ENCODE measurements at places on chromosomes 12 and 14. TPM values are rescaled to one million over a fixed set of nuclear protein-coding genes. Genes with fewer than 3 reads are reported as not detected.
A peak's percentile ranks its signal among the peaks of the same experiment; 100 is the strongest.

The CCDC198 gene
- not detected for polyA plus RNA-seq

The CLEC1A gene
- polyA plus RNA-seq, result 0.07 TPM

The TAS2R43 gene
- not detected for polyA plus RNA-seq

The RNF34 gene
- polyA plus RNA-seq, result 47.2 TPM

The RTL1 gene
- polyA plus RNA-seq, result not detected

The DHH gene
- not detected for polyA plus RNA-seq

The PSMC6 gene
- polyA plus RNA-seq, result 177 TPM

DNA sequence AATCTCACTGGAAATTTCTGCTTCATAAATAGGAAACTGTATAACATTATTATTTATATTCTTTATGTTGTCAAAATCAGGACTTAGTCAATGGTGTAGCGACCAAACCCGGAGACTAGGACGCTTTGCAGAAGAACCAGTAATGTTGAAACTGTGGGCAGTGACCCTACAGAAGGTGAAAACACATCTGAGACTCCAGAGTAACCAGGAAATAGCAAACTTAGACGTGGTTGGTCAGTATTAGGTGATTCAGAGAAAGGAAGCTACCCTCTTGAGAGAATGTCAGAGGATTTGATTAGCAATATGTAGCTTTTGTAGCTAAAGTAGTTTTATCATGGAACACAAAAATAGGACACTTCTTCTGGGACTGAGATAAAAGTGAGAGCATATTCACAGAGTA, 381.9 kb downstream of the SLC16A7 start:
- no peak for DNase-seq

GRCh38 chr14:89652352-89652751, 235.3 kb upstream of the FOXN3 start:
- DNase-seq, result no peak

DNA sequence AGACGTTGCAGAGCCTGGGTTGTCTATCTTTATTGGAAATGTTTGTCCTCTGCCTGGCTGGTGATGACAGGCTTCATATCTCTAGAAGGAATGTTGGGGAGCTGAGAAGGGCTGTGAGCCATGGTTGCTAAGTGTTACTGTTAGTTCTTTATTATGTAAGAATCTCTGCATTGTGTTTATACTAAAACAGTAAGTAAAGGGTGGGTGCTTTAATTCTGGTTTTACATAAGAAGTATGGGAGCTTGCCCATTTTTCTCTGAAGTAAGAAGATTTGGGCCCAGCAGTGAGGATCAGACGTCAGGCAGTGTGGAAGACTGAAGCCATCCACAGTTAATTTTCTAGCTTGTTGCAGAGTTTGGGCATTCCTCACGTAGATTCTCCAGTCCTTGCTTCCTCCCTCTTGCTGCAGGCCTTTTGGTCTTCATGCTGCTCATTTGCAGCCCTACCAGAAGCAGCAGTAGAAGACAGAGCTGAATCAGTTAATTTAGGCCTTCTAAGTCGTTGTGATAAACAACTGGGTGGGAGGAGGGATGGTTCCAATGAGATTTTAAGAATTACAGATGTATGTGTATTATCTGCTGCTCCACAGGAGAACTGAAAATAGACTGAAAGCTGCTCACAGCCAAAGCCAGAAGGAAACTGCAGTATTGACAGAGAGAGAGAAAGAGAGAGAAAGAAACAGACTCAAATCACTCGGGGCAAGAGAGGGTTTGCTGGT, 21.4 kb downstream of the WNT5B start:
- no peak for DNase-seq

- no peak for DNase-seq
Observed at GRCh38 chr12:18207266-18207665, 54.1 kb upstream of the PIK3C2G start.

GRCh38 chr14:31051023-31051422, 24.8 kb upstream of the STRN3 start:
- DNase-seq, result no peak

DNA sequence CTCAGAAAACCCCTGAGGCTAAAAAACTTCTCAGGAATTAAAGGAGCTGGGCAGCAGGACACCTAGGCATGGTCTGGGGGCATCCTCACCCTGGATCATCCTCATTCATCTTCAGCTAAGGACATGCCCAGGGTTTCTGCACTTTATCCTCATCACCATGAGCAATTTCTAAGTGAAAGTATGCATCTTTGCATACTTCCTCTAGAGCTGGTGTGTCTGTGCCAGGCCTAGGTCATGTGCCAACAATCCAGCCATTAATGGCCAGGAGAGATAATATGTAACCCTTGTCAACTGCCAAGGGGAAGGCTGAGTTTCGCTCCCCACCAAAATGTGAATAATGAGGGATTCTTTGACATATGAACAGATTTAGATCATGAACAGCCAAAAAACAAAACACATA, 160.5 kb downstream of the KITLG start:
- no peak for DNase-seq

- DNase-seq, result peak; percentile 83
Observed at GRCh38 chr12:2583091-2583497, 211.7 kb upstream of the FKBP4 start.

DNA sequence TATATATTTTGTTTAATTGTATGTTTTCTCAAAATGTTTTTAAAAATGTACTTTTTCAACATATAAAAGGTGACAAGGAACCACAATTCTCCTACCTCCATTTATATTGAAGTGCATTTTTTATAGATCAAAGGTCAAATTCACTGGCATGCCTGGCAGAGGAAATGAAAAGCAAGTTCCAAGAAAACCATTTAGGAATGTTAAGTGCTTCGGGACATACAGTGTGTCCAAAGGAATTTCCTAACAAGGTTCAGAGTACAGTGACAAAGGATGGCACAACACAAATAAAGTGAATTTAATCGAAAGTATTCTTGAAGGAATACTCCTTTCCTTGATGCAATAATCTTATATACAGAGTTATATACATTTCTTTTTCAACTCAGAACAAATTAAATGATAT, 242.3 kb downstream of the CCER1 start:
- peak; percentile 13 for DNase-seq

DNA sequence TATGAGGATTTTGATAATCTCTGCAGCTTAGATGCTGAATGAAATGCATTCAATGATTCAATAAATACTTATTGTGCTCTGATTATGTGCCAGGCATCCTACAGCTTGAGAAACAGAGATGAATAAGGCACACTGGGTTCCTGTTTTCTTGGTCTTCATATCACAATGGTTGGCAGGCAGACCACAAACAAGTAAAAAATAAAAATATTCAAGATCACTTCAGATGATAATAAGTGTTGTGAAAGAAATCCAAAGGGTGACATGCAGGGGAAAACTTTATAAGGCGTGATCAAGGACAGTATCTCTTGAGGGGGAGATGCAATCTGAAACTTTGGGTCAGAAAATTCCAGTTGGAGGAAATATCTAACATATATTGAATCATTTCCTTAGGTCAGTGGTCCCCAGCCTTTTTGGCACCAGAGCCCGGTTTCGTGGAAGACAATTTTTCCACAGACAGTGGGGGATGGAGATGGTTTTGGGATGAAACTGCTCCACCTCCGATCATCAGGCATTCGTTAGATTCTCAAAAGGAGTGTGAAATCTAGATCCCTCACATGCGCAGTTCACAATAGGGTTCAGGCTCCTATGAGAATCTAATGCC, 73.7 kb upstream of the RAP1B start:
- no peak for DNase-seq

DNA sequence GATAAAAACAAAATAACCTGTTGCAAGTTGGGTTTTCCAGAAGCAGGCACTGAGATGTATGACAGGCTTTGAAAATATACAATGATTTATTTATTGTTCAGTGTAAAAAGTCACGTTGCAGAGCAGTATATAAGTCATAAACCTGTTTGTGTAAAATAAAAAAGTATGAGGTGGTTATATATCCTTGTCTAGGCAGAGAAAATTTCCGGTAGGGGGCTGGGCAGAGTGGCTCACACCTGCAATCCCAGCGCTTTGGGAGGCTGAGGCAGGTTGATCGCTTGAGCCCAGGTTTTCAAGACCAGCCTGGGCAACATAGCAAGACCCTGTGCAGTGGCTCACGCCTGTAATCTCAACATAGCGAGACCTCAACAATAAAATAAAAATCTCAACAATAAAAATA, 16.2 kb upstream of the PPP1CC start:
- no peak for DNase-seq

GRCh38 chr12:53644133-53644532, 18.0 kb upstream of the ATF7 start:
- DNase-seq, result no peak

- DNase-seq, result no peak
Observed at GRCh38 chr12:118035190-118036041, 18.9 kb downstream of the RFC5 start.

DNA sequence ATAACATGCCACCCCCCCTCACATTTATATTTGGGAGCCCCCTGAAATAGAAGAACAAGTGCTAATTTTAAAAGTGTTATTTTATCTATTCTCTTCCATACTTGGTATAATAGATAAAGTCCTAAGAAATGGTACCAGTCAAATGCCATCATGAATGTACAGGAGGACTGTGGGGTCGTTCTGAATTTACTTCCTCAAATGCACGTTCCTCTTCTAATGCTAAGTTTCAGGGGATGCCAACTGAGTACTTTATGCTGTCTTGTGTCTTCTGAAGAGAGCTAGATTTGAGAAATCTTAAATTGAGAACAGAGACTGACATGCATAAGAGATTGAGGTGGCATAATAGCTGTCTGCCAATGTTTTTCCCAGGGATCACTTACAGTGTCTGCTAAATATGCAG, 59.0 kb downstream of the CFAP54 start:
- DNase-seq, result no peak

DNA sequence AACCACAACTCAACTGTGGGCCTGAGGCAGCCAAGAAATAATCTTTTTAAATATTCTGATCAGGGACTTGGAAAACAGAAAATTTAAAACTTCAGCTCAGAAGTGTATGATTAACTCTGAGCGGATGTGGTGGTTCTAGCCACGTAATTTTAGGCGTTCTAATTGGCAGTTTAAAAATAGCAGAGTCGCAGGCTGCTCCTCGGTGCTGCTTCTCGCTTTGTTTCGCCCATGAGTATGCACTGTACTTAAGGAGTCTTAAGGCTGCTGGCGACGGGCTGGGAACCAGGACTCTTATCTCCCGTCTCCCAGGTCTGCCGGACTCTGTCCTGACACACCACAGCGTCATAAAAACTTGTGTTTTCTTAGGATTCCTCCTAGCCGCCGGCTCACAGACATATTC, 113.4 kb upstream of the PELI2 start:
- peak; percentile 40 for DNase-seq

- no peak for DNase-seq
Observed at GRCh38 chr12:111093428-111094142, 173.2 kb upstream of the MYL2 start.

All from GM23338 (cell line).